ENCODE measurements at places on chromosomes 2 and 18. TPM values are rescaled to one million over a fixed set of nuclear protein-coding genes. Genes with fewer than 3 reads are reported as not detected.

The KRTCAP3 gene
- 0.88 TPM for total RNA-seq

The AKAIN1 gene
- total RNA-seq, result not detected

The ANKRD30BL gene
- not detected for total RNA-seq

The CYP1B1 gene
- 0.39 TPM for total RNA-seq

The SLC8A1 gene
- total RNA-seq, result 9.6 TPM

The ADAM23 gene
- 17.2 TPM for total RNA-seq

GRCh38 chr2:160225722-160226121 is 25.6 kb upstream of the ITGB6 start:
- no peak for DNase-seq

GRCh38 chr2:163659224-163659623 is 76.6 kb downstream of the FIGN start:
- no peak for DNase-seq

DNA sequence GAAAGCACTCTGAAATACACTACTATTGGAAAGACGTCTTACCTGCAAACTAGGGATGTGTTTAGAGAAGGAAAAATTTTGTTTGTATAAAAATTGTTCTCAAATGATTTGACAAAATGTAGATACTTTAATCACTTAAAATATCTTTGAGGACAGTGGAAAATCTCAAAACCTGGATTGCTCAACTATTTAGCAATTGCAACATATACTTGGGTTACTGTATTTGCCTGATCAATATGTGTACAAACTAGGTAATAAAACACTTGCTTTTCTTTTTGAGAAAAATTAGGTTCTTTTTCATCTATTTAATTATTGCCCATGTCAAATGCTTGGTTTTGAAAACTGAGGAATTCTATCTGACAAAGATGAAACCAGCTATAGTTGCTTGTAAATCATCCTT is 60.9 kb downstream of the CPS1 start:
- no peak for DNase-seq

DNA sequence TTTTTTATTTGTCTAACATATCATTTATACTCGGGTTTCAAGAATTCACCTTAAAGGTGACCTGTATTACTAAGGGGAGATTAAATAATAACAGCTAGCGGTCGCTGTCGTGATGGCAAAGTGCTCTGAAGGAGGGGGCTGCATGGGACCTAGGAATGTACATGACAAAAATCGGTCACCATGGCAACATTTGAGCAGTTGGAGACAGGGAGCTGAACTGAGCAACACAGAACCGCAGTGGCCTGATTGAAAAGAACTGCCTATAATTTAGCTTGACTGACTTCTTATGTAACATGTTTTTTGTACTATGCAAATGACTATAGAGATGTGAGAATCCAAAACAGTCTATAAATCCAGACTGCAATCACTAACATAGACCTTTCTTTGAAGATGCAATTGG is 34.3 kb upstream of the EPHA4 start:
- peak; percentile 74 for DNase-seq

DNA sequence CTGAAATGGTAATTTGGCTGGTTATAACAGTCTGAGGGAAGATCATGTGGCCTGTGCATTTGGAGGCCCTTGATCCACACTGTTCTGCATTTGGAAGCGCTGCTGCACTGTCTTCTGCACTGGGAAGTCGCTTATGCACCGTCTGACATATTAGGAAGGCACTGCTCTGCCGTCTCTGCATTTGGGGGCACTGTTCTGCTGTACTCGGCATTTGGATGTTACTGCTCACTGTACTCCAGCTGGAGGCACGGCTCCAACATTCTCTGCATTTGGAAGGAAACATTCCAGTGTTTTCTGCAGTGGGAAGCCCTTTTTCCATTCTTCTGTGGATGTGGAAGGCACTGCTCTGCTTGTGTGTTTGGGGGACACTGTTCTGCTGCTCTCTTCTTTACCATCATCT is 9.6 kb upstream of the PROM2 start:
- DNase-seq, result no peak

DNA sequence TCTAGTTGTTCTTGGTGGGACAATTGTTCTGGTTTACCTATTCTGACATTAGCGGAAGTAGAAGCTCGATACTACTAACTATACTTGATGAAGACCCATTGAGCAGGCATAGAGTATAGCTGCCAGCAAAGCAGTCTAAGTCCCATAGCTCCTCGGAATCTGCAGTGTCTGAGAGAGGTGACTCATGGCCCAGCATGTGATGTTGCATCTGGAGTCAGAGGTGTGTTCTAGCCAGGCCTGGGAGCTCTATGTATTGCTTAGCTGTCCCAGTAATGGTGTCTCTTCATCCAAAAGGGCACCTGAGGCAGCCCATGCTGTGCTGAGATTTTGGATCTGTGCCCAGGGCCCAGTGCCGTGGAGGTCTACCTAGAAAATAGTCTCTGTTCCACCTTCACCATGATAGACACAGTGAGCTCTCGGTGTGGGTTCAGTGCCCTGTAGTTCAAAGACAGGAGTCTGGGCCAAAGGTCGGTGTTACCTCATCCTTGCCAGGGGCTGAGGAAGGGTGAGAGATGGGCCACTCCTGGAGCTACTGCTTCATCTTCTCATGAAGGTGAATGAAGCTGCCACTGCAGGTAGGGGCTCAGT is 47.3 kb downstream of the MEX3C start:
- DNase-seq, result no peak

GRCh38 chr2:147782141-147782930 is 62.5 kb upstream of the ACVR2A start:
- DNase-seq, result no peak

GRCh38 chr2:183740241-183740640 is 616.0 kb downstream of the NUP35 start:
- no peak for DNase-seq

DNA sequence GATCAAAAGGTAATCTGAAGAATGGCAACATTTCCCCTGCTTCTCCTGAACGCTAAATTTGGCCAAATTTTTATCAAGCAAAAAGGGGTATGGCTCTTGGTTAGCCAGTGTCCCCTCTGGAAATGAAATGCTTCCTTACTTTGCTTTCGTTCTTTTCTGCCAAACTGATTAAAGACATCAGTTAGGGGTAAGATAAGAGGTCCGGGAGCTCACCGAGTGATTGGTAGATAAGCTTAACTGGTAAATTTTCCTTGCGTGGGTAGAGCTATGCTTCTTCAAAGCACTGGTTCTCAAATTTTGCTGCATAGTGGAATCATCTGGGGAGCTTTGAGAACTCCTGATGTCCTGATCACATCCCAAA is 62.7 kb upstream of the MAPRE2 start:
- no peak for DNase-seq

GRCh38 chr2:239990966-239991365 is 34.2 kb downstream of the NDUFA10 start:
- DNase-seq, result no peak

- DNase-seq, result no peak
These were observed 48.2 kb upstream of the FOXI3 start for GRCh38 chr2:88500691-88501090.

DNA sequence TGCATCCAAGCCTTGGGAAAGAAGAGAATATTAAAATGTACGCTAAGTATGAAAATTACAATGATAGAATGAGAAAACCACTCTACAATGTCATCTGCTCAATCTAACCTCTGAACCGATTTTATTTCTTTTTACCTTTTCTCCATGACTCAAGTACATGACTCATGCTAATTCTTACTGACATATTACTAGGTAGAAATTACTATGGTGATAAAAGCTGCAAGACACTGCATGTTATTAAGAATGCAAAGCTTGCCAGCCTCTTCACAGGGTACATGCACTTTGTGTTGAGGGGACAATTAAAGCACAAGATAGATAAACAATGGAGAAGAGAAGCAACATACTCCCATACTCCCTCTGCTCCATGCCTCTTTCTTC is 20.7 kb downstream of the SFT2D3 start:
- no peak for DNase-seq

GRCh38 chr18:55743133-55743532 is 155.1 kb upstream of the TCF4 start:
- no peak for DNase-seq

DNA sequence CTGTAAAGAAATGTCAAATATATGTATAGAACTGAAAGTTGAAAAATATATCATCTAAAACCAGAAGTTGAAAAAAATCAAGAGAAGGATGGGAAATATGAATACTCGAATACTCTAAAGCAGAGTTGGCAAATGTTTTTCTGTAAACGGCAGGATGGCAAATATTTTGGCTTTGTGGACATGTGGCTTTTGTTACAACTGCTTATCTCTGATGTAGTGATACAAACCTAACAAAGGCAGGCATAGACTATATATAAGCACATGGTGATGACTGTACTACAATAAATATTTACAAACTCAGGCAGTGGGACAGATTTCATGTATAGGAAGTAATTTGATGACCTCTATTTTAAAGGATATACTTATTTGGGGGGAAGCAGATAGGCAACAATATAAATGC is 224.6 kb upstream of the LRRTM4 start:
- no peak for DNase-seq

- peak; percentile 24 for DNase-seq
These were observed 178.7 kb downstream of the EN1 start for GRCh38 chr2:118668431-118669424.
